ENCODE measurements at places on chromosomes 3 and 15.

GRCh38 chr3:177150218-177150916 is 46.9 kb downstream of the TBL1XR1 start:
- peak; percentile 41 for DNase-seq

DNA sequence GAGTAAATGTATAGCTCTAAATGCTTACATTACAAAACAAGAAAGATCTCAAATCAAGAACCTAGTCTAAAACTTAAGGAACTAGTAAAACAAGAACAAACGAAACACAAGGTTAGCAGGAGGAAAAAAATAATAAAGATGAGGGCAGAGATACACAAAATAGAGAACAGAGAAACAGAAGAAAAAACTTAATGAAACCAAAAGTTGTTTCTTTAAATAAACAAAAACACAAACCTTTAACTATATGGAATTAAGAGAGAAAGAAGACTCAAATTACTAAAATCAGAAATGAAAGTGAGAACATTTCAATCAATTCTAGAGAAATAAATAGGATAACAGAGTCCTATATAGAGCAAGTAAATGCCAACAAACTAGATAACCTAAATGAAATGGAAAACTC is 59.6 kb downstream of the DLG1 start:
- DNase-seq: no peak

GRCh38 chr3:40018369-40018768 is 209.0 kb downstream of the MYRIP start:
- DNase-seq: no peak

DNA sequence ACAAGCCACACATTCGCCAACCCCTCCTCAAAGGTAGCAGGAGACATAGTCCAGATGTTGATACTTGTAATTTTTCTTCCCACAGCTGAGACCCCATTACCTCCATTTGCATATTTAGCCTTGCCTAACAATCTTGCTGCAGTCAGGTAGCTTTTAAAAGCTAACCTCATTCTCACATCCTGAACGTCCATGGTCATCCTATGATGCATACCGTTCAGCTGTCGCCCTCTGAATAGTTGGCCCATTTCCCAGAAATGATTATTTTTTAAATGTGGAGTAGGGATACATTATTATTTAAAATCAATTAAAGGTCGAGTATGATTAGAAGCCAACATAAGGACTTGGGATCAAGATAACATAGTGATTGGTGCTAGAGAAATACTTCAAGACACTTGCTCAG is 165.0 kb downstream of the MEX3B start:
- no peak for DNase-seq

DNA sequence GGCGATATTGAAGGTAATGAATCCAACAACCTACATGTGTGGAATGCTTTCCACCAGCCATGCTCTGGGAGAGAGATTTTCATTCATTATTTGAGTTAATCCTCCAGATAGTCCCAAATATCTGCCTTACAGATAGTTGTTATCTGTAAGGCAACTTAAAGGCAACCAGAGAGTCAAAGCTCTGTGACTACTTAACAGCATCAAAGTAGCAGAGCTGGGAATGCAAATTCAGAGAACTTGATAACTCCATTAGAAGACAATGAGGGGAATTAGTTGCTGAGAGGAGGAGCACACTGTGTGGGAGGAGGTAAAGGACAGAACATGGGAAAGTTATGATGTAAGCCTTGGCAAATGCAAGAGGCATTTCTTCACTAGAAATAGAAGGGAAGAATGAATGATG is 10.5 kb upstream of the CRBN start:
- DNase-seq: no peak

GRCh38 chr3:4338751-4339150 is 35.6 kb downstream of the SETMAR start:
- no peak for DNase-seq

GRCh38 chr3:39378088-39378487 is 5.1 kb upstream of the SLC25A38 start:
- peak; percentile 22 for DNase-seq

- DNase-seq: peak; percentile 74
These were observed 136.2 kb downstream of the CHDH start for GRCh38 chr3:53709860-53710674.

- no peak for DNase-seq
These were observed 185.1 kb upstream of the SLCO3A1 start for GRCh38 chr15:91668370-91668769.

DNA sequence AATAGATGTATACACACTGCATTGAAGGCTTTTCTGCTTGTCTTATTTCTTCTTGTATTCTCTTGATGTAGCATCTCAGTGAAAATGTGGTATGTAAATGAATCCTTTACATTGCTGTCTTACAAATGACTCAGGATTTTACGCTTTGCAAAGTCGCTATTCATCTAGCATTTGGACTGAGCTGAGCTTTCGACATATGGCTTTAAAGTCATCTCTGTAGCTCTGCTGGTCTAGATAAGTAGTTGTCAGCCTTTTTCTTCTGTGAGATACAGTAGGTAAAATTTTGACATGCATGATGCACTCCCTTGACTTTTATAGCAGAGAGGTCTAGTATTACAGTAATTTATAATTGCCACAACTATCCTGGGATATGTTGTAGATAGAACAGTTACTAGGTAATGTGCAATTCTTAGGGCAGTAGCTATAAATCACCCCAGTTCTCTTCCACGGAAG is 16.8 kb downstream of the MEF2A start:
- no peak for DNase-seq

GRCh38 chr15:68333775-68334470 is 56.4 kb downstream of the FEM1B start:
- no peak for DNase-seq

GRCh38 chr15:26773067-26773877 is 406 bp upstream of the GABRB3 start:
- DNase-seq: no peak

All from fibroblast of the aortic adventitia (primary cell).